NCI-H1048 (cell line): ENCODE measurements at places on chromosomes 16 and 17.
A peak's percentile ranks its signal among the peaks of the same experiment; 100 is the strongest.

- no peak for DNase-seq
These were observed 23.5 kb upstream of the PYY start for GRCh38 chr17:43976963-43977837.

GRCh38 chr17:31677681-31678080, 181.4 kb downstream of the COPRS start:
- DNase-seq: no peak

DNA sequence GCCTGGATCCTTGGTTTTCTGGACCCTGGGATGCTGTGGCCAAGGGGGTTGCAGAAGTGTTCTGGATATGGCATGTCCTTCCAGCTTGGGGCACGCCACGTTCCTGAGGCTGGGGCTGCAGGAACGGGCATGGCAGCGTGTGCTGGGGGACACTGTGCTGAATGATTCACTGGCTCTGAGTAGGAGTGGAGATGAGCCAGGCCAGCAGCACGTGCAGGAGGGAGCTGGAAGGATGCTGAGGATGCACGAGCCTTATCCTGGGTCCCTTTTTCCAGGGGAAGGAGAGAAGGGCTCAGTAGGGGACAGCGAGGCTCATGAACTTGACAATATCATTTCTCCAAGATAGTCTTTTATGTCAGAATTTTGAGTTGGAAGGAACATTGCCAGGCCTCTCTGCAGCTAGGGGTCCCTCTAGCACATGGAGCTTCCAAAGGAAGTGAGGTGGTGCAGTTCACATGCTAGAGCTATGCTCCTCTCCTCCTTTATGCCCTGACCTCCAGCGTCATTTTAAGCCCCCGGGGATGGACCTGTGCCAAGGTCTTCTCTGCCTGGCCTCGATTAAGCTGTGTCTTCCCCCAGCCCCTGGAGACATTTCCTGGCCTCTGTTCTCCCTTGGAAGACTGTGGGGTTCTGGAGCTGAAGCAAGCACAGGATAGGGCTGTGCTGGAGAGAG, 125.9 kb downstream of the OR1D5 start:
- no peak for DNase-seq

- DNase-seq: no peak
These were observed 1.1 kb upstream of the PHF23 start for GRCh38 chr17:7240375-7240774.

DNA sequence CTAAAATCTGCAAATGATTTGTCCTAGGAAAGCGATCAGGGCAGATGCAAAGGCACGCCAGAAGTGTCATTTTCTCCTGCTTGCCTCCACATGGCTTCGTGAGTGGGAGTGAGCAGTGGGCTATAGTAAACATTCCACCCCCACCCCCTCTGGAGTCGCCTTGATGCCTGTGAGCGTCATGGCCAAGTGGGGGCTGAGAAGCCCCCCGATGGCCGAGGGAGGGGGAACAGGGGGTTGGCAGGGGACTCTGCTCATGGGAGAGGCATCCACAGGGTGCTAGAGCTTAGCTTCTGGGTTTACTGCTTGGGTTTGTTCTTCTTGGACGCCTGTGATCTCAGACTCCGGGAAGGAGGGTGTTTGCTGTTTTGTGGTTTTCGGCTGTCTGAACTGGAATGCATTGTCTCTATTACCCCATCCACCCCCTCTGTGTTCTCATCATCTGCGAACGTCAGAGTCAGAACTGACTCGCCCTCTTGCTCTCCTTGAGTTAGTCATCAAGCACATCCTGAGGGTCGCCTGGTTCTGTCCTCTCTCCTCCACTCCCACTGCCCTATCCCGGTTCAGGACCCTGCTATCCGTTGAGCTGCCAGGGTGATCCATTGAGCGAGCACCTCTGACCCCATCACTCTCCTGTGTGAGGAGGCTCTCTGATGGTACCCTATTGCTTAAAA, 15.4 kb downstream of the TNS4 start:
- DNase-seq: no peak

GRCh38 chr16:4506450-4506849, 30.3 kb downstream of the HMOX2 start:
- DNase-seq: peak; percentile 7

DNA sequence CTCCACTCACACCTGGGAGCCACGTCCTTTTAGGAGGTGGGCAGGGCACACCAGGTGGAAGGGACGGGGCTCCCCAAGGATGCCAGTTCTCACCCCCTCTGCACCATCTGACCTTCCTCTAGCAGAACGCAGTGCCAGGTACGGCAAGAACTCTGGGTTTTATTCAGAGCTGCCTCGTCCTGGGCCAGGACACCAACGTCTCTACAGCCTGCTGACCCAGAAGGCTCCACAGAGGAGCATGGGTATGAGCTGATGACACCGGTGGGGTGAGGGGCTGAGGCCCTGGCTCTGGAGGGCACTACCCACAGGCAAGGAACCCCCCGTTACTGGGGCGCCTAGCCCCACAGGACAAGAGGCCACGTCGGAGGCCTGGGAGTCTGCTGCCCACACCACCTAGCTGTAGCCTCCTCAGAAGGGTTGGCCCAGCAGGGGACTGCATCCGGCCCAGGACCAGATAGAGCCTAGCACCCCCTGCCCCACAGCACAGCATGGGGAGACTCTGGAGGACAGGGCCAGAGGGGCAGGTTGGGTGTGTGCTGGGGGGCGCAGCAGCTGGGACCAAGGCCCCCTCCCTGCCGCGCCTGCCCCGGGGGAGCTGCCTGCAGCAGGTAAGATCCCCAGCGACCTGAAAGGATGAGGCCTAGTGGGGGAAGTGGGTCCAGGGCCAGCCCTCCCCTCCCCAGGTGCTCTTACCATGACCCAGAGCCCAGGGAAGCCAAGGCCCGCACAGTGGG, 13.9 kb downstream of the BCAR1 start:
- no peak for DNase-seq

DNA sequence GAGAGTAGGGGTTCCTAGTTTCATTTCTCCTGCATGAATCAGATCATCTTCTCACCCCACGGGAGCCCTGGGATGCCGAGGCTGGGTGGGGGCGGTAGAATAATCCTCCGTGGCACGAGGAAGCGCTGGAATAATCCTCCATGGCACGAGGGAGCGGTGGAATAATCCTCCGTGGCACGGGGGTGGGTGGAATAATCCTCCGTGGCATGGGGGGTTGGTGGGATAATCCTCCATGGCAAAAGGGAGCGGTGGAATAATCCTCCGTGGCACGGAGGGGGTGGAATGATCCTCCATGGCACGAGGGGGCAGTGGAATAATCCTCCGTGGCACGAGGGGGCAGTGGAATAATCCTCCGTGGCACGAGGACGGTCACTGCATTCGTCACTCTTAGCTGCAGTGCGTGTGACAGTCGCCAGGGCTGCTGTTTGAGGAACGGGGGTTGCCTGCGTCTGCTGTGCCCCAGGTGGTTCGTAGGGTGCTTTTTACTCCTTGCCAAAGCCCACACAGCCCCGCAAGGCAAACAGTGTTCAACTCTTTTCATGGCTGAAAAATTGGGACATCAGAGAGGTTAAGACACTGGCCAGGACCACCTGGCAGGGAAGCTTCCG, 152.5 kb downstream of the BANP start:
- no peak for DNase-seq
